ENCODE measurements at places on chromosomes 6 and 20.
A peak's percentile ranks its signal among the peaks of the same experiment; 100 is the strongest.

DNA sequence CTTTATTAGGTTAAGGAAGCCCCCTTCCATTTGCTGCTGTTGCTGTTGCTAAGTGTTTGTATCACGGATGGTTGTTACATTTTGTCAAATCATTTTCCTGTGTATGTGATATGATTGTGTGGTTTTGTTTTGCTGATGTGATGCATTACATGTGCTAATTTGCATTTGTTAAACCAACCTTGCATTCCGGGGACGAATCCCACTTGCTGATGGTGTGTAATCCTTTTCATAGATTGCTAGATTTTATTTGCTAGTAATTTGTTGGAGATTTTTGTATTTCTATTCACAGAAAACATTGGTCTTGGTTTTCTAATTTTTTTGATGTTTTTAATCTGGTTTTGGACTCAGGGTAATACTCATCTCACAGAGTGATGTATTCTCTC, 167.8 kb downstream of the WDR27 start:
- no peak for DNase-seq

- no peak for DNase-seq
These were observed 13.9 kb downstream of the TRAM2 start for GRCh38 chr6:52562911-52563310.

- DNase-seq = no peak
These were observed 35.9 kb upstream of the TOX2 start for GRCh38 chr20:43878776-43879175.

- peak; percentile 69 for DNase-seq
These were observed 64.4 kb downstream of the GTF2H5 start for GRCh38 chr6:158232316-158233213.

DNA sequence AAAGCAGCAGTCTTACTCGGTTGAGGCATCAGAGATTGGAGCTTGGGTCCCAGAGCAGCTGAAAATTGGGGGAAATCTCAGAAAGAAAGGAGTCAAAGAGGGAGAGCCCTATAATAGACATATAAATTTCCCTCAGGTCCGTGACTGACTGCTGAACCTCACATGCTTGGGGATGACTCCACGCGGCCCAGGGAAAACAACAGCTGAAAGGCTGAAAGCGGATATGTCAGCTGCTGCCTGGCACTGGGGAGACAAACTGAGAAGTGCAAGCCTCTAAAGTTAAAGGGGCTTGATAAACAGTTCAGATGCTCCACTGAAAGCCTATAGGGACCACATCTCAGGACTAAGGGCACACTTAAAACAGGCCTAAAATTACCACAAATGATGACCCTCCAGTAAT, 255.9 kb upstream of the RIN2 start:
- DNase-seq = no peak

GRCh38 chr6:40482532-40482931, 104.6 kb downstream of the LRFN2 start:
- DNase-seq = peak; percentile 74

DNA sequence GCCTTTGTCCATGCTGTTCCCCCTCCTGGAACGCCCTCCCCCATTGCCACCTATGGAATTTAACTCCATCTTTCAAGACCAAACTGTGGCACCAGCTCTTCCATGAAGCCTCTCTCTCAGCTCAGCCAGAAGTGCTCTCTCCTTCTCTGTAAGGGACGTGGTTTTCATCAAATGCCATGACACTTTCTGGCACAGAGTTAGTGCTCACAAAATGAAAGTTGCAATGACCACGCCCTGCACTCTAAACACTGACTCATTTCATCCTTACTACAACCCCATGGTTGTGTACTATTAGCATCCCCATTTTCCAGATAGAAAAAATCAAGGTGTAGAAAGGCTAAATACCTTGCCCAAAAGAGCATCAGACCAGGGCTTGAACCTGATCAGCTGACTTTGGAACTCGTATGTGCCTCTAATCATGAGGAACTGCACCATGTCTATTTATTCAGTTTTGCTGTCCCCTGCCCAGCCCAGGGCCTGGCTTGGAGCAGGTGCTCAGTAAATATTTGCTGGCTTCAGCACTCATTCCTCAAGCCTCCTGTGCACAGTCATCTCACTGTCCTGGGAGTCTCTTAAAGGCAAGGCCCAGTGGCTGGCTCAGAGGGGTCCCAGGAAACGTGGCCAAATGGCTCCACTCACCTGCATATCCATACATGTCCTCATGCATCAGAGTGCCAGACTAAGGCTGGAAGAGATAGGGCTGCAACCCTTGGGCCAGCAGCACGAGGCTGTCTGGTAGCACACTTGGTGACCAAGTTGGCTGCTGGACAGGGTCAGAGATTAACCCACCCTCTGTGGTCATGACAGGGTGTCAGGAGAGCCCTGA, 77.9 kb downstream of the MRPL14 start:
- no peak for DNase-seq

DNA sequence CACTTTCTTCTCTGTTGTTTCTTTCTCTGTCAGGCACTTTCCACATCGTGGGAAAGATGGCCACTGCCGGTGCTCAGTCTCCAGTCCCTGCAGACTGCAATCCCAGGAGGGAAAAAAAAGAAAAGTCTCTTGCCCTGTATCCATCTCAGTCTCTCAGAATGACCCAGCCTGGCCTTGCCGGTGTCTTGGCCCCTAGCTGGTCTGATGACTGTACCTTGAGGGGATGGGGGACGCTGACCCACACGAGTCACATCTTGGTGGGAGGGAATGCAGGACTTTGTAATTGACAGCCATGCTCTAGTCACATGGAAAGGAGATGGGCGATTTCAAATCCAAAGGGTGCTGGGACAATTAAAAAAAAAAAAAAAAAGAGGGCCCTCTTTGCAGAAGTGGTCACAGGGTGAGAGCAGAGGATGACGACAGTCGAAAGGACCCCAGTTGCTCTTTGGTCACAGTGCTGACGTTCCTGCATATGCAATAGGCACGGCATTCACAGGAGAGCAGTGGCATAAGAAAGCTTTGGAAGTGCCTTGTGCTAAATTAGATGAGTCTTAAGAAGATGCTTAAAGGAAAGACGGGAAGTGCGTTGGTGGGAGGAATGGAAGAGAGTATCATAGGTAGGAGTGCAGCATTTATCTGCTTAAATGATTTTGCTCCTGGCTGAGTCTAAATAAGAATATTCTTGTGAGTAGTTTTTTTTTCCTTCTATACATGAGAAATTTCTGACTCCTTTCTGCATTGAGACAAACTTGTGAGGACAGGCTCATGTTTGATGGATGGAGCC, 63.9 kb upstream of the AKAP12 start:
- no peak for DNase-seq

DNA sequence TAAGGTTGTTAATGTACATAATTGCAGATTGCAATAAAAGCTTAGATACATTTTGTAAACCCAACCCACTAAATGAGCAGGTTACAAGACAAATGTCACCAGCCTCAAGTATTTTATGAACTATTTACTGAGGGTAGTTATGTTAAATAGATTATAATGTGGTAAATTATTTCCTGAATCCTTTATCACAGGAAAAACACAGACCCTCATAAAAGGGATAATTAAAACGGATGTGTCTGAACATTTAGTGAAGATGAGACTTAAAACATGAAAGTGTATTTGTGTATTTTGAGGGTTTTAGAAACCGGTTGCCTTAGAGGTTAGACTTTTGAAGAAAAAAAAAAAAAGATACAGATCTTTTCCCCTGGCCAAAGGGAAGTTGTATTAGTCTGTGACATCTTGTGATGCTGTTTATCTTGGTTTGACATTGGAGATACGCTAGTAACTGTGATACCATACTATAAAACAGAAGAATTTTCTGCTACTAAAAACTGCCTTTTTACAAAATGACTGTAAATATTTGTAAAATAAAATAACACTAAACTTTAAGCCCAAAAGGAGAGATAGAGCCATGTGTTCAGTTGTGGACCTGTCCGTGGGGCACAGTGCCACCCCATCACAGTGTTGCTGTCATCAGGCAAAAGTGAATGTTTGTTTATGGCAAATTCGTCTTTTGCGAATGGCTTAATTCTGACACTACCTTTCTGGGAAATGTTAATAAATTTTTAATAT, 9.7 kb downstream of the DYNLT1 start:
- no peak for DNase-seq

- no peak for DNase-seq
These were observed 722 bp upstream of the TMEM14B start for GRCh38 chr6:10746915-10747250.

DNA sequence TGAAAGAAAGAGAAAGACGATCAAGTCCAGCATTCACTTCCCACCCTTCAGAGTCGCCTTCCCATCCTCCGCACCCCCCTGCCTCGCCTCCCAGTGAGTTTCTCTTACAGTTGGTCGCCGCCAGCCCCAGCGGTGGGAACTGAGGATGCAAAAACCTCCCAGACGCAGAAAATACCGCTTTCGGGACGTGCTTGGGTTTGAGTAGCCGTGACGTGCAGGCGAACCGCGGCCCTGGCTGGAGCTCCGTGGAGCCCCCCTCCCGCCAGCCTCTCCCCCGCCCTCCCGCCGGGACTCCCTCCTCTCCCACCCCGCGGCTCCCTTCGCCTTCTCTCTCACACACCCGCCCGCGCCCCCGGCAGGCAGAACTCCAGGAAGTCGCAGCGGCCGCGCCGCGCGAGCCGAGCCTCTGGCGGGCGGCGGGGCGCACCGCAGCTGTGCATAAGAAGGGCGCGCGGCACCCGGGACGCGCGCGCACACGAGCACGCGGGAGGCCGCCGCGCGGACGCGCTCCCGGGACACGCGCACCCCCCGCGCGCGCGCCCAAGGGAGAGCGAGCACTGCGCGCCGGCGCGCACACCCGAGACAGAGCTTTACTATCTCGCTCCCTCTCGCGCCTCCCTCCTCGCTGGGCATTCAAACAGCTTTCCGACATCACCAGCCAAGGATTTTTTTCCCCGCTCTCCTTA, at the start of gene ADGRB3:
TSS of gene ADGRB3 (plus strand) at position 557 of the 686 bp plus-strand sequence. CDS start 3,394 bp downstream, outside the sequence.
- DNase-seq = peak; percentile 93

DNA sequence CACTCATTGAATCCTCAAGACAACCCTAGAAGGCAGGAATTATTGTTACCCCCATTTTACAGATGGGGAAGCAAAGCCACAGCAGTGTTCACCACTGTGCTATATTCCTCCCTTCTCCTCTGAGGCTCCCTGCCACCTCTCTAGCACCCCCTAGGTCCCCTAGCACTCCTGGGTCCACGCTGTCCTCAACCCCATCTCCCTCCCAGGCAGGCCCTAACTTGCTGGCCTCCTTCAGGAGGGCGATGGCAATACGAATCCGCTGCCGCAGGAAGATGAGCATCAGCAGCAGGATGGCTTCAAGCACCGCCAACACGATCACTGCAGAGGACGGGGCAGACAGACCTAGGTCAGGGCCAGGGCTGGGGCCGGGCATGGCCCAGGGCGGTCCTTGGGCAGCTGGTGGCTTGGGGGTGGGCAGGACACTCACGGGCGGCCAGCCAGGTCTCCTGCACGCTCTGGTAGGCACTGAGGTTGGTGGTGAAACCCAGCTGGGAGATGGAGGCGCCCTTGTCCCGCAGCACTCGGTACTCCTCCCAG, 7.8 kb upstream of the NEU1 start:
- DNase-seq = no peak

DNA sequence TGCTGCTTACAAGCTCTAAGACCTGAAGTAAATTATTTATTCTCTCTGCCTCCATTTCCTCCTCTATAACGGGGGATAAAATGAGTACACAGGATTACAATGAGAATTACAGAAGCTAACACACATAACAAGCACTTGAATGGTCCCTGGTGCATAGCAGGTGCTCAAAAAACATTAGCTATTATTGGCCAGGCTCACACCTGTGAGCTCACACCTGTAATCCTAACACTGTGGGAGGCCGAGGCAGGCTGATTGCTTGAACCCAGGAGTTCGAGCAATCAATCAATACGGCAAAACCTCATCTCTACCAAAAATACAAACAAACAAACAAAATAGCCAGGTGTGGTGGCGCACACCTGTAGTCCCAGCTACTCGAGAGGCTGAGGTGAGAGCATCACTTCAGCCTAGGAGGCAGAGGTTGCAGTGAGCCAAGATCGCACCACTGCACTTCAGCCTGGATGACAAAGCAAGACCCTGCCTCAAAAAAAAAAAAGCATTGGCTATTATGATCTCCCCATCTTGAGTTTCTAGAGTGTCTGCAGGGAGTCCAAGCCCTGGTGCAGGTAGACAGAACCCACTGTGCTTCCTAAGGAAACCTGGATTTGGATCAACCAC, 68.1 kb downstream of the PREX1 start:
- DNase-seq = no peak

- no peak for DNase-seq
These were observed 699.6 kb downstream of the PHF3 start for GRCh38 chr6:64335195-64335594.

DNA sequence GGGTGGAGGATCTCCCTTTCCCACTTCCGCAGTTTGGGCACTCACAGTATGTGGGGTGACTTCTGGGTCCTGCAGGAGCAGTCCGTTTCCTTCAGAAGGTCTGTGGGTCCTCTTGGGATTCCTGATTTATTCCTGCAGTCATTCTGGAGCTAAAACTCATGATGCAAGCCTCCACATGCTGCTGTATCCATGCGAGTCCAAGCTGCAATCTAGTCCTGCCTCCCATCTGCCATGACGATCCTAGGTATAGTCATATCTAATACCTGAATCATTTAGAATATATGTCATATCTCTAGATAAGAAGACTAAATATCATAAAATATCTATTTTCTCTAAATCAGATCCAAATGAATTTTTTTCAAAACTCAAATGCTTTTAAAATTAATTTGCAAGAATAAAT, 103.4 kb upstream of the AHI1 start:
- no peak for DNase-seq

DNA sequence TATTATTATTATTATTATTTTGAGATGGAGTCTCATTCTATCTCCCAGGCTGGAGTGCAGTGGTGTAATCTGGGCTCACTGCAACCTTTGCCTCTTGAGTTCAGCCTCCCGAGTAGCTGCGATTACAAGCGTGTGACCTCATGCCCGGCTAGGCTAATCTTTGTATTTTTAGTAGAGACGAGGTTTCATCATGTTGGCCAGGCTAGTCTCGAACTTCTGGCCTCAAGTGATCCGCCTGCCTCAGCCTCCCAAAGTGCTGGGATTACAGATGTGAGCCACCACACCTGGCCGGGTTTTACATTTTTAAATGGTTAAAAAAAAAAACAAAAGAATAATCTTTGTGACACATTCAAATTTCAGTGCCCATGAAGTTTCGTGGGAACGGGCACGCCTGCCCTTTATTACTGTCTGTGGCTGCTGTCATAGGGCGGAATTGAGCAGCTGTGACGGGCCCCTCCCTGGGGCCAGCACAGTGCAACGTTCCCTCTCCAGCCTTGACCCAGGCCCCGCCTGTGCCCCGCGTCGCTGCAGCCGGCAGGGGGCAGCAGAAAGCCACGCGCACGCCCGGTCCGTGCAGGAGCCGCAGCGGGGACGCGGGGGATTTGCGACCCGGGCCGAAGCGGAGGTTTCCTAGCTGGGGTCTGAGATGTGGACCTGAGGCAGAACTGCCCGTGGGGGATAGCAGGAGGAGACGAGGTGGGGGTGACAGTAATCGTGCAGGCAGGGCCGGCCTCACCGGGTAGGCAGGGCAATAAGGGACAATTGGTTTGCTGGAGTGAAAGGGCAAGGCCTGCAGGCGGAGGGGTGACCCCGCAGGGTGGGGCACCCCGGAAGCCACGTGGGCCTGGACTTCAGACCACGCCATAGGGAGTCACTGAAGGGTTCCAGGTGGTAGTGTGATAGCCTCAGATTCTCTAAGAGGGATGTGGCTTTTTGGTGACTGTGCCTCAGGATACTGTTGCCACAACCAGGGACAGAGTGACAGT, 54.3 kb downstream of the SYTL3 start:
- peak; percentile 76 for DNase-seq
